ENCODE measurements at places on chromosomes 11 and 22.
A peak's percentile ranks its signal among the peaks of the same experiment; 100 is the strongest.

- DNase-seq: no peak
Observed at GRCh38 chr22:45962756-45963324, 14.1 kb downstream of the WNT7B start.

- no peak for DNase-seq
Observed at GRCh38 chr11:118928870-118929500, 3.3 kb upstream of the BCL9L start.

DNA sequence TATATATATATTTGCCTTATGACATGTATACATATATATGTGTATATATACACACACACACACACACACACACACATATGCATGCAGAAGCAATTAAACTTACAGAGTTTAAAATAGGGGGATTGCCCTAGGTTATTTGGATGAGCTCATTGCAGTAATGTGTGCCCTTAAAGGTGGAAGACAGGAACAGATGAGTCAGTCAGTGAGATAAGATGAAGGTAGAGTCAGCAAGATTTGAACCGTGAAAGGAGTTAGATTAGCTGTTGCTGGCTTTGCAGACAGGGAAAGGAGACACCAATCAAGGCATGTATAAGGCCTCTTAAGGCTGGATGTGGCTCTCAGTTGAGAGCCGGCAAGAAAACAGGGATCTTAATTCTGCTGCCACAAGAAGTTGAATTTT lies 902.4 kb upstream of the RAG2 start:
- DNase-seq: no peak

GRCh38 chr11:98561252-98561651 lies 459.5 kb upstream of the CNTN5 start:
- DNase-seq: no peak

DNA sequence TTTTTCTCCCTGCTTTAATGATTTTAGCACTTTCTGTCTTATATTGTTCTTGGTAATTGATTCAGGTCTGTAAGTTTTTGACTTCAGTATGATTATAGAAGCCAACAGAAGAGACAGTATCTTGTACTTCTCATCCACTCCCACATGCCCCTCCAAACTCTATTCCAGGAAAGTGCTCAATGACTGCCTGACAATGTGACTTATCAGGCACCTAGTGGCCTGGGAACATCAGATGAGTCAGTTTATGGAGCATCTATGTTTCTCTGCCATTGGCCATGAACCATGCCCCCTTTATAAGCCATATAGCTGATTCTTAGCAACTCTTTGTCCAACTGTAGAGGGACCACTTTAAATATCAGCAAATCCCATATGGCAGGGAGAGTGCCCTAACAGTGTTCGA lies 179.2 kb upstream of the MTMR2 start:
- no peak for DNase-seq

DNA sequence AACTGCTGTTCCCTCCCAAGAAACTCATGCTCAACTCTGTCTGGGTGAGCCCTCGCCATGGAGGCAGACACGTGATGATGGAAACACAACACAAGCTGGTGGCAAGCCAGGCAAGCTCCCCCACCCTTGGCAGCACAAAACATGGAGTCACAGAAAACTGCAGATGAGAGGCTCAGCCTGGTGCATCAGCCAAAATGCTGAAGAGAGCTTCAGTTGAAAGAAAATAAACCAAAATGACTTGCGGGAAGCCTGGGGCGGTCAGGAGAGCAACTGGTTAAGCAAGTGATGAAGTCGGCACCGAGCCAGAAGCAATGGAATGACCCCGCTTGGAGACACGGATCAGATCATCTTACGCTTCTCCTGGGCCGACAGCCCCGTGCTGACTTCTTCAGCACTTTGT lies 68.3 kb downstream of the C11orf58 start:
- DNase-seq: no peak

- DNase-seq: no peak
Observed at GRCh38 chr22:31895411-31896123, 48.8 kb upstream of the YWHAH start.

GRCh38 chr22:44393066-44393465 lies 80.3 kb upstream of the SHISAL1 start:
- DNase-seq: no peak

DNA sequence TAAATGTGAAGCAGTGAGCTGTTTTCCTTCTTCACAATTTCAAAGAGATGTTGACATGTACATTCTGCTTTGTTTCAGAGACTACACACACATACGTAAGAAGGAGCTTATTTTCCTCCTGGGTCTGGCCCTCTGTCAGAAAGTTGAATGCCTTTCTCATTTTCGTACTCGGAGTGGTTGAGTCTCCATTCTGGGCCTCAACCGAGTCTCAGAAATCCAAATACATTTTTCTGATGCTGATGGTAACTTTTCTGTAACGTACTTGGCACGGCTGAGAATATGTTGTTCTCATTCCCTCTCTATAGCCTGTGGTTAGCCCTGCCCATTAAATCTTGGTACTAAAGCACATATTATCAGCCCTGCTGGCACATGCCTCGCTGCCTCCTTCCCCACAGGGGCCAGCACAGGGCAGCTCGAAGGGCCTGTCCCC lies 25.3 kb downstream of the PARVA start:
- DNase-seq: no peak

DNA sequence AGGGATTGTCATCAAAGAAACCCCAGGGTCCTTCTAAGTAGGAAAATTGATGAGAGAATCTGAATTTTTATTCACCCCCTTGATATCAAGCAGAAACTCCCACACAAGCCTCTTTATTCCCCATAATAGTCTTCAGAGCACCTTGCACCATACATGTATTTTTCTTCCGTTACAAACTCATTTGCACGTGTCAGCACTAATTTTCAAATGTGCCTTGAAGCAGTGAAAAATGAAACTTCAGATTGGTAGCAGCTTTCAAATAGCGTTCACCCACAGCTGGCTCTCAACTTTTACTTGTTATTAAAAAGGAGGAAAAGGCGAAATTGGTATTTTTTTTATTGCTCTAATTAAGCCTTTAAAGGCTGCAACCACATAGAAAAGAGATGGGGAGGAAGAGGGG lies 343.0 kb upstream of the TENM4 start:
- DNase-seq: no peak

GRCh38 chr11:114259124-114259526 lies 37.1 kb upstream of the NNMT start:
- DNase-seq: no peak

- DNase-seq: no peak
Observed at GRCh38 chr22:44741929-44742328, 10.4 kb upstream of the ARHGAP8 start.

GRCh38 chr11:69905611-69906452 lies 86.6 kb upstream of the FGF3 start:
- DNase-seq: no peak

DNA sequence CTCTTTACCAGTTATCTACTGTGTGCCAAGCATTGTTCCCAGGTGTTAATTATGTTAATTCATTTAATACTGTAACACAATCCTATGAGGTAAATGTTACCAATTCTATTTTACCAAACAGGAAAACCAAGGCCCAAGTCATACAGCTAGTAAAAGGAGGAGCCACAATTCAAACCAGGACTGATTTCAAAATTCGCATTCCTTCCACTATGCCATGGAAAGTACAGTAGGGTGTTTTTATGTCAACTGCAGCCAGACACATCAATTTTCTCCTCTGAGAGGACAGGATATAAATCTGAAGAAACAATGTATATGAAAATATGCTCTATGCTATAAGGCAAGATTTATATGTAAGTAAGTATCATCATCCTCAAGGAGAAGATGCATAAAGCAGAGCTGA lies 104.3 kb downstream of the RPL27A start:
- no peak for DNase-seq

- DNase-seq: no peak
Observed at GRCh38 chr11:73760135-73760678, 667 bp downstream of the RAB6A start.

DNA sequence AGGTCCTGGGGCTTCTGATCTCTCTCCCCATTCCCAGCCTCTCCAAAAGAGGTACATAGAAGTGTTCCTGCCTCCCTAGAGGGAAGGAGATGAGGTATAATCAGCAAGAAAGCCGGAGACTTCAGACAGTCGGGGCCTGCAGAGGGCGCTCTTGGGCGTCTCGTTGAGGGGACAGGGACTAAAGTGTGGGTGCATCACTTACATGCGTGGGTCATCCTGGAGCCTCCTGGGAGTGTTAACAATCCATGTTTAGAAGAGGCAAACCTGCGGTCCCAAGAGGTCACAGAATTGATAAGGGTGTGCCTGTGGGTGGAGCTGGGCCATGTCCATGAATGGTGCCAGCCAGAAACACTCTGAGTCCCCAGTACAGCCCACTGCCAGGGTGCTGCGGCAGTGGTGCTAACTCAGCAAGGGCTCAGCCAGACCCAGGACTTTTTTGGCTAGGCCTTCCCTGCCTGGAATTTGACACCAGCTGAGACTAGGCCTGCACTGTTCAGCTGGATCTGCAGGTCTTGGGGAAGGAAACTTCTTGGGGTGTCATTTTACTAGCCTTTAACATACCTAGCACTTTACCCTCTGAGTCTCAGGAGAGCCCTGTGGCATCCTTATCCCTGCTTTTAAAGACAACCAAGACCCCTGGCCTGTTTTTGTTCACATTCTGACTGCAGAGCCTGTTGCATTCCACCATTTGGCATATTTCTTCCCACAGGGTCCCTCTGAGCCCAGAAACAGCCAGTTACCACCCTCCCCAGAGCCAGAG lies 5.5 kb downstream of the YDJC start:
- DNase-seq: peak; percentile 40

DNA sequence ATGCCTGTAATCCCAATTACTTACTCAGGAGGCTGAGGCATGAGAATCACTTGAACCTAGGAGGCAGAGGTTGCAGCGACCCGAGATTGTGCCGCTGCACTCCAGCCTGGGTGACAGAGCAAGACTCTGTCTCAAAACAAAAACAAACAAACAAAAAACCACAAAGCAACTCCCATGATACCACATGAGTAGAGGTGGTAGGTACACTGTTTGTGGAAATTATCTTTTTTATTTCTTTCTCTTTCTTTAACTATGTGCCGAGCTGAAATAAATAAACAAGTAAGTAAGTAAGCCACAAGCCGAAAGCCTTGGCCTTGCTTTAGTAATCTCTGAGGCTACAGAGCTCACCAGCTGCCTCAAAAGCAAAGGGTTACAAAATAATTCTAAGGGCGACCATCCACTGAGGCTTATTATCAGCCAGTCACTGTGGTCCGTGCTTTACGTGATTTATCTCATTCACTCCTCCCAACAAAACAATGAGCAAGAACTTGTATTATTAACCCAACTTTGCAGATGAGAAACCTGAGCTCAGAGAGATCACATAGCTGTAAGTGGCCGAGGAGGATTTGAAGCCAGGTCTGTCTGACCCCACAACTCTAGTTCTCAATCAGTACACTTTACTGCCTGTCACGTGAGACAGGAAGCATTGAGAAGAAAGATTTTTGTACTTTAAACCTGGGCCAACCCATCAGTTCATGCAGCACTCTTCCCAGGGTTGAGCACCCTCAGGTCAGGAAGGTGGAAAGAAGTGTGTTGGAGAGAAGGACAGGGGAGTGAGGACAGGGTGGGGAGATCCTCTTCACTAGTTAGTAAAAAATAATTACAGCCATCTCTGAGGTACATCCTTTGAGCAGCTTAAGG lies 69.8 kb upstream of the MTMR2 start:
- no peak for DNase-seq

GRCh38 chr22:43334378-43334777 lies 8.8 kb downstream of the SCUBE1 start:
- no peak for DNase-seq

DNA sequence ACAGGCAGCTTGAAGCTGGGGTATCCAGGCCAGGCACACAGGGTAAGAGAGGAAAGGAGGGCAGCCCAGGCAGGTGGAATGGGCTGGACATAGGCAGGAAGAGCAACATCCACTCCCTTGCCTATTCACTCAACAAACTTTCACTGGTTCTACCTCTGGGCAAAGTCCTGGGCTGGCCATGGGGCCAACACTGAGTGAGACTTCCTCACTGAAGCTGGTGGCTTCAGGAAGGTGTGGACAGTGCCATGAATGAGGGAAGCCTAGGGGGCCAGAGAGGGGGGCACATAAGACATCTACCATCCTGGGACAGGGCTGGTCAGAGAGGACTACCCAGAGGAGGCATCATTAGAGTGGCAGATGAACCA lies 44.9 kb upstream of the TCF20 start:
- no peak for DNase-seq

DNA sequence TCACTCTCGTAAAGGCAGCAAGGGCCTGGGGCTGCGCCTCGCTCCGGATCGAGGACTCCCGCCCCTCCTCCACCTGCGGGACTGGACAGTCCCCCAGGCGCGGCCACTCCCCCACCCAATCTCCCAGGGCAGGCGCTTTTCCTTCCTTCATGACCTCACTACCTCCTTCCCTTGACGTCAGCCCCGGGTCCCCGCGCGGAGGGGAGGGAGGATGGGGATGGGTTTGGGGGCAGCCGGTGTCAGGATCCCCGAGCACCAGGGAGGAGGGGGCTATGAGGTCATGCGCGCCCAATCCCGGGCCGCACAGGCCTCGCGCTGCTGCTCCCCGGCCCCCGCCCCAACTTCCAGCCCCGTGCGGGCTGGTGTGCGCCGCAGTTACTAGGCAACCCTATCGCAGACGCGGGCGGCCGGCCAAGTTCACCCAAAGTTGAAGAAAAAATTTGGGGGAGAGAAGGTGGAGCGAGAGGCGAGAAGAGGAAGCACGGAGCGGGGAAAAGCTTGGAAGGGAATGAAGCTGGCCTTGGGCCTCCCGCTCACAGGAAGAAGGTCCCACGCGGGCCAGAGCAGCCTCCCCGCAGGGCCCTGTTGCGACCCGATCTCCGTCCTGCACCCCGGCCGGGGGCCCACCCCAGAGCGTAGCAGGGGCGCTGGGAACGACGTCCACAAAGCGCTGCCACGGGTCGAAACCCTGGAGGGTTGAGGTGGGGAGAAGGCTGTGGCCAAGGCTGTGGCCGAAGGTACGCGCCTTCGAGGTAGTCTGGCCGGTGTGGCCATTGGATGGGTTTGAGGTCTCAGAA lies 8.3 kb downstream of the WT1 start:
- DNase-seq: peak; percentile 20

GRCh38 chr11:108873310-108873709 lies 208.4 kb downstream of the DDX10 start:
- no peak for DNase-seq

DNA sequence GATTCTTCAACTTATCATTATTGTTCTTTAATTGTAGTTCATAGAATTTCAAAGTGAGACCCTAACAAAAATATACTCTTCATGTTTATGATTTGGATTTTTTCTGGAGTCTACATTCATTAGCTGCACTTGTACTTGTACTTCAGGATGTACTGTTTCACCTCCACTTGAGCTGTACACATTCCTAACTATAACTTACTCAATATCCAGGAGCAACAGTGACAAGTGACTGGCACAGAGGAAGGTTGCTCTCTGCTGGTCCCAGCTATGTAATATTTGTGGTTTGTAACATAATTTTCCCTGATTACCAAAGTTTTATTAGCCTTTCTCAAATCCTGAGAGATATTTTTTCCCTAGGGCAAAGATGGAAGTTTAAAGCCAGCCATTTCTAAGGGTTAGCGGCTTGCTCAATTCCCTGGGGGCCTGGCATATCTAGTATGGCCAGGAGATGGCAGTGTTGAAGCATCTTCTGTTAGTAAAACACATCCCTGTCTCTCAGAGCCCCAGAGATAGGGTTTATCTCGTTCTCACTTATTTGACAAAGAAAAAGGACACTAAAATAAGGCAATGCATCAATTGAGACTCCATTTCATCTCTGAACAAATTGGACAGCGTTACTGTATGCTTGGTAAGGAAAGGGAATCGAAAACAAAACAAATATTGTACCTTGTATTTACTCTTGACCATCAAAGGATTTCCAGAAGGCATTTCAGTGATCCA lies 14.2 kb downstream of the OR52A5 start:
- DNase-seq: peak; percentile 47
